Activated naive CD4-positive, alpha-beta T cell treated with Interleukin-2 at 50 U/mL for 16 hours (primary cell): ENCODE measurements at places on chromosomes 2 and 18.
A peak's percentile ranks its signal among the peaks of the same experiment; 100 is the strongest.

- no peak for DNase-seq
These were observed 26.2 kb downstream of the LBH start for GRCh38 chr2:30257266-30258214.

DNA sequence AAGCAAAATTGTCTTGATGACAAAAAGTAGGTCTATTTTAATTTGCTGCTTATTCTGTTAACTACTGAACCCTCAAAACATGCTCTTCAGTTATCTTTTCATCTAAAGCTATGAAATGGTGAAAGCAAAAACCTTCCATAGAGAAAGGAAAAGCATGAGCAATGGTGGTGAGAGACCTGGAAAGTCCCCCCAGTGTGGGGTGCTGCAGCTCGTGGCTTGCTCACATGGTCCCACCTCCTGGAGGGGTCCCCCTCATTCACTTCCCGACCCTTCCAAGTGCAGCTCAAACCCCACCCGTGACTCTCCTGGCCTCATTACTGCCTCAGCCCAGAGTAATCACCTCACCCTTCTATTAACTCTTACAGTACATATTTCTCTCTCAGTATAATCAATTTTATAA lies 301.8 kb upstream of the HNRNPA3 start:
- no peak for DNase-seq

- no peak for DNase-seq
These were observed 1649.7 kb downstream of the LRP1B start for GRCh38 chr2:140481136-140481535.

GRCh38 chr18:31980863-31981262 lies 37.8 kb upstream of the RNF125 start:
- no peak for DNase-seq

- no peak for DNase-seq
These were observed 386.2 kb downstream of the SETBP1 start for GRCh38 chr18:45066886-45067285.

- no peak for DNase-seq
These were observed 236.7 kb upstream of the BOD1L2 start for GRCh38 chr18:56910237-56910636.

- DNase-seq = no peak
These were observed 26.2 kb downstream of the RALB start for GRCh38 chr2:120278901-120279300.

- DNase-seq = peak; percentile 38
These were observed 21.8 kb downstream of the ATG4B start for GRCh38 chr2:241659150-241659739.

DNA sequence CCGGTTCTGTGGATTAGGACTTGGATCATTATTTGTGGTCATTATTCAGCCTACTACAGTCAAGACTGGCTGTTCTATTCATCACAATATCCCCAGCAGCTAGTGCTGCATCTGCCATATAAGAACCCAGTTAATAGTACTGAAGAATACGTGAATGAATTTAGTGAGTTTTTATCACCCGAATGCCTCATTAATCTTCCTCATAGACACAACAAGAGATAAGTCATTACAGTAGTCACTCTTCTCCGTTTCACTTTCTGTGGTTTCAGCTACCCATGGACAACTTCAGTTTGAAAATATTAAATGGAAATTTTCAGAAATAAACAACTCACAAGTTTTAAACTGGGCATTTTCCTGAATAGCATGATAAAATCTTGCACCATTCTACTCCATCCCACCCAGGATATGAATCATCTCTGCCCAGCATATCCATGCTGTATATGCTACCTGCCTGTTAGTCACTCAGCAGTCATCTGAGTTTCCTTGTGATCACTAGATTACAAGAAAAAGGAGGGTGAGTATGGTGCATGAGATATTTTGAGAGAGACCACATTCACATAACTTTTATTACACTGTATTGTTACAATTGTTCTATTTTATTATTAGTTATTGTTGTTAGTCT lies 363.7 kb upstream of the CHAC2 start:
- DNase-seq = no peak

GRCh38 chr2:215487002-215487372 lies 51.1 kb upstream of the FN1 start:
- DNase-seq = no peak

- DNase-seq = no peak
These were observed 63.2 kb upstream of the TMEM17 start for GRCh38 chr2:62568983-62569837.

- DNase-seq = no peak
These were observed 78.9 kb upstream of the STON1 start for GRCh38 chr2:48450936-48451602.

GRCh38 chr2:55986001-55986400 lies 62.4 kb upstream of the EFEMP1 start:
- DNase-seq = no peak

- DNase-seq = no peak
These were observed 168.2 kb downstream of the PKP4 start for GRCh38 chr2:158624961-158625360.

DNA sequence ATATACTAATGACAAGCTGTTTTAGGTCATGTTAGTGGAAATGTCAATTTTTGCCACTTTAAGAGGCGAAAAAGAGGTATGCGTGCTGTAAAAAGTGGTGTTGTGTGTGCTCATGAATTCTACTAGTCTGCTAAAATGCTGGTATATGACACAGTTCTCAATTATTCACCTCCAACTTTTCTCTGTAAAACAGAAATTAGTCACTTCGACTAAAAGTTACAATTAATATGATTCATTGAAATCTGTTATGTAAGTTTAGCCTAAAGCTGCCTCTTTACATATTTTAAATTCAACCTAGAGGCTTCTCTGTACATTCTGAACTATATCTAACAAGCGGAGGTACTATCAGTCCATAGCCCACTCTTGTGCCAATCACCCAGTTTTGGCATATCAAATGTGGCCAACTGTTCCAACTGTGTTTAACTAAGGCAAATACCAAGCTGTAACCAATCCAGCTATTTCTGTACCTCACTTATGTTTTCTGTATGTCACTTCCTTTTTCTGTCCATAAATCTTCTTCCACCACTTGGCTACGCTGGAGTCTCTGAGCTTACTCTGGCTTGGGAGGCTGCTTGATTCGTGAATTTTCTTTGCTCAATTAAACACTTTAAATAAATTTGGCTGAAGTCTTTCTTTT lies 20.8 kb downstream of the BAZ2B start:
- no peak for DNase-seq

- DNase-seq = no peak
These were observed 15.2 kb upstream of the TSPYL6 start for GRCh38 chr2:54271189-54271588.

- no peak for DNase-seq
These were observed 111.2 kb upstream of the SMIM21 start for GRCh38 chr18:75538727-75539126.

- no peak for DNase-seq
These were observed 90.4 kb downstream of the SCN3A start for GRCh38 chr2:165113414-165113813.

DNA sequence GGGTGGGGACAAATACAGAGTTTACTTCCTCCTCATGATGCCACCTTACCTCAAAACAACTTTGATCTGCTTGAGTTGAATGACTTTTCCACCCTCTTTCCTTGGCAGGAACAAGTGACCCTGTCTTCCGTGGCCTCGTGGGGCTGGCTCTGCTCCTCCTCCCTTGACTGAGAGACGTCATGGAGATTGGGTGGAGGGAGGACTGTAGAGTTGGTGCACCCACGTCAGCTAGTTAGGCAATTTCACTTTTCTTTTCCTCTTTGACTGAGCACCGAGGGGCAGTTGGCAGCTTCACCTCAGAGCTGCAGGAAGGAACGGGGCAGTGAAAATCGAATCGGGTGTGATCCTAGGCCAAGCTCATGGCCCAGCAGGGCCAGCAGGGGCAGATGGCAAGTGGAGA lies at the start of gene SP140:
Gene SP140, plus strand, starts transcription at position 251 of the 400 bp plus-strand sequence. Its CDS starts 109 bp downstream, at position 360.
- DNase-seq = peak; percentile 81

DNA sequence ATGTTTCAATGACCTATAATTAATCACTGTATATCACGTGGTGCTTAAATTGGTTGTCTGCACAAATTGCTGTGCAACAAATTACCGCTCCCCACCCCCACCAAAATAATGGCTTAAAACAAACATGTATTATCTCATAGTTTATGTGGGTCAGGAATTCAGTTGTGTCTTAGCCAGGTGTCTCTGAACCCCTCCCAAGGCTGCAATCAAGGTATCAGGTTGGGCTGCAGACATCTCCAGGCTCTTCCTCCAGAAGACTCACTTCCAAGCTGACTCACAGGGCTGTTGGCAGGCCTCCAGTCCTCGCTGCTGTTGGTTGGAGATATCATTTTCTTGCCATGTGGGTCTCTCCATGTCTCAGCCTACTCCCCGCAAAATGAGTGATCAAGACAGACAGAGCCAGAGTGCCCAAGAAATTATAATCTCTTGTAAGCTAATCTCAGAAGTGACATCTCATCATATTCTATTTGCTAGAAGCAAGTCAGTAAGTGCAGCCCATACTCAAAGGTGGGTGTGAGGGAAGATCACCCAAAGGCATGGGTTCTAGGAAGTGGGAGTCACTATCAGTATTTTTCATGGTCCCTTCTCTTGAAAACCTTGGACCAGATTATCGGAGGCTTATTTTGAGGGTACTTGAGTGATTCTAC lies 38.4 kb downstream of the SPC25 start:
- DNase-seq = no peak

- DNase-seq = no peak
These were observed 6.9 kb upstream of the RALB start for GRCh38 chr2:120245520-120246332.

- peak; percentile 22 for DNase-seq
These were observed 23.8 kb downstream of the ANKAR start for GRCh38 chr2:189698020-189698887.
